Neural crest cell (in vitro differentiated cells): ENCODE measurements at places on chromosomes 11 and 22. TPM values are rescaled to one million over a fixed set of nuclear protein-coding genes. Genes with fewer than 3 reads are reported as not detected.

MYEOV gene
- total RNA-seq: 0.16 and 0.35 TPM in 2 replicates

RAB36 gene
- 13.5 and 14.4 TPM in 2 replicates for total RNA-seq

LGALS12 gene
- not detected in 2 replicates for total RNA-seq

C11orf97 gene
- total RNA-seq: not detected in 2 replicates

CCDC15 gene
- 6.1 and 7.1 TPM in 2 replicates for total RNA-seq

MRGPRE gene
- not detected in 2 replicates for total RNA-seq

OR2AG2 gene
- 0.25 and 0.54 TPM in 2 replicates for total RNA-seq

HIC2 gene
- total RNA-seq: 44.2 and 44.3 TPM in 2 replicates

MN1 gene
- total RNA-seq: 19.0 TPM in 2 replicates

LRRC4C gene
- 5.2 and 5.5 TPM in 2 replicates for total RNA-seq

GRCh38 chr22:31605851-31606585, 56.0 kb downstream of the PISD start:
- no peak overlapping the region for H3K27ac ChIP-seq
- peaks cover 4% of the 10 kb centered on the region for H3K4me1 ChIP-seq
- no peaks in the 10 kb centered on the region for H3K27me3 ChIP-seq
- peaks cover 3% of the 10 kb centered on the region for H3K36me3 ChIP-seq
- no peak for DNase-seq

DNA sequence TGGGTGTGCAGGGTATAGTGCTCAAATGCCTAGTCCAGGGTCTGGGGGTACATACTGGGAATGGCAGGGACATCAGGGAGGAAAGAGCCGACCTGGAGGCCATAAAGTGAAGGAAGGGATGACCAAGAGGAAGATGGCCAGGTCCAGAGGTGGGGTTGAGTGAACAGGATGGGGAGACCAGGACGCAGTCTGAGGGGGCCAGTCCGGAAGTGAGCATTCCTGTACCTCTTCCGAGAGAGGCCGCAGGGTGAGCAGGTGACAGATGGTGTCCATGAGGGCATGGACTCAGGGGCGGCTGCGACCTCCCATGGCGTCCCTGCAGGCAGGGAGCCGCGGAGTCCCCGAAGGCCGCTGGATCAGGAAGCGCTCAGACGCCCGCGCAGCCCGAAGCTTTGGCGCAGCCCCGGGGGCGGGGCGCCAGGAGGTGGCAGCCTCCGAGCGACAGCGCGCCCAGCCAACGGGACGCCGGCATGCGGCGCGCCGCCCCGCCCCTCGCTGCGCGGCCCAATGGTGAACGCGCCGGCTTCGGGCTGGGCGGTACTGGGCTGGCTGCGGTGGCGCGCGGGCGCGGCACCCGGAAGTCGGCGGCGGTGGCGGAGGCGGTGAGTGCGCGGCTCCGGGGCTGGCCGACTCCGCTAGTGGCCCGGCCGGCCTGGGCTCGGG, at the start of gene TANGO2:
Gene TANGO2, plus strand, starts transcription at position 578 of the 663 bp plus-strand sequence. CDS start 15,689 bp downstream, outside the sequence.
- no peak within 1 kb of the TSS for H3K27ac ChIP-seq
- peak within 1 kb of the TSS; percentile 89 for H3K4me3 ChIP-seq
- peaks cover 31% of the 10 kb centered on the region for H3K27me3 ChIP-seq

DNA sequence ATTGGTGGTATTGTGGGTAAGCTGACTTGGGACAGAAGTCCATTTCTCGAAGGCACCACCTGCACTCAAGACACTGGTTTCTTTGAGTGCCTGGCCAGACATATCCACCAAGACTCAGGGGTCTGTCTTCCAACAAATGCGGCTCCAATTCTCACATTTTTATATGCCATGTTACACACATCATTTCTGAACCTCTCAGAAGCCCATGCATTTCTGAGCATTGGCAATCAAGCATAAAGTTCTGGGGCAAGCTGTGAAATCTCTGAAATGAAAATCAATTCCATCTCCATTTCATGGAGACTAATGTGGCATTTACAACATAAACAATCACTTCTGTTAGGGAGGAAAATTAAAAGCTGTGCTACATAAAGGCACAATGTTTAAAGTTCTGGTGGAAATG, 243.7 kb downstream of the KIRREL3 start:
- DNase-seq: no peak
- H3K27ac ChIP-seq: no peak overlapping the region
- no peak overlapping the region for H3K4me3 ChIP-seq
- no peaks in the 10 kb centered on the region for H3K27me3 ChIP-seq
- no peaks in the 10 kb centered on the region for H3K36me3 ChIP-seq

DNA sequence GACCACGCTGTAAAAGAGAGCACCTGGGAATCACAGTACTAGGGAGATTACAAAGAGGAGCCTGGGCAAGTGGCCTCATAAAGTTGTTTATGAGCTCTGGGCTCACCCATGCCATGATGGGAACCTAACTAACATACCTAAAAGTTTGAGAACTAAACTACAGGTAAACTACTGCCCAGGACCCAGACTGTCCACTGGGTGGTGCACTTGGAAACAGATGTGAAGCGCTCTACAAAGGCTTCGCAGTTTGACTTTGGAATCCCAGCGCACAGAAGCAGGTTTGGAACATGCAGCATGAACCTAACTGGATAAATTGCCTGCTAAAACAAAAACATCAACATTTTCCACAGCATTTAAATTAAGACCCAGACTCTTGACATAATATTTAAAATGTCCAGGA, 418.6 kb downstream of the FAM181B start:
- H3K36me3 ChIP-seq: no peaks in the 10 kb centered on the region
- H3K4me3 ChIP-seq: no peak overlapping the region
- peaks cover 58% of the 10 kb centered on the region for H3K27me3 ChIP-seq

DNA sequence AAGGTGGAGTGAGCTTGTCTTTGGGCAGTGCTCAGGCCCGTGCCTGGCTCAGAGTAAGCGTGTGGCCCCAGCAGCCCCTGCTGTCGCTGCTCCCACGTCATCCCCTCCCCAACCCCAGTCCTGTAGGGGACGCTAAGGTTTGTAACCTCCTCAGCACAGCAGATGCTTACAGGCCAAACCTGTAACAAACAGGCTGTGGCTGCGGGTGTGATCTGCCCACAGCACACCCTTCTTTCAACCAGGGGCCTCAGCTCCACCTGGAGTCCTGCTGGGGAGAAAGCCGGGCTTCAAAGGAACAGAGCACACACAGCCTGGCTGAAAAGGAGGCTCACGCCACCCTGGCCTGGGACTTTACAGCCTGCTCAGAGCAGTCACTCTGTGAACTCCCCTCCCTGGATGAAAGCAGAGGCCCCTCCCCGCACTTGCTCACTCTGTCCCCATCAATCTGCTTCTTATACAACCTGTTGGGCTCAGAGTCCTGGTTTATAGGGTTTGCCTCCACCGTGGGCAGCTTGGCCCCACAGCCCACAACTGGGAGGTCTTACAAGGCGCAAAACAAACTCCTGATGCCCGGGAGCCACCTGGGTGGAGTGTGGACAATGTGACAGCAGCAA, 54.3 kb downstream of the SCUBE1 start:
- no peak for DNase-seq
- no peak overlapping the region for H3K4me3 ChIP-seq
- H3K4me1 ChIP-seq: peaks cover 17% of the 10 kb centered on the region
- no peaks in the 10 kb centered on the region for H3K27me3 ChIP-seq

DNA sequence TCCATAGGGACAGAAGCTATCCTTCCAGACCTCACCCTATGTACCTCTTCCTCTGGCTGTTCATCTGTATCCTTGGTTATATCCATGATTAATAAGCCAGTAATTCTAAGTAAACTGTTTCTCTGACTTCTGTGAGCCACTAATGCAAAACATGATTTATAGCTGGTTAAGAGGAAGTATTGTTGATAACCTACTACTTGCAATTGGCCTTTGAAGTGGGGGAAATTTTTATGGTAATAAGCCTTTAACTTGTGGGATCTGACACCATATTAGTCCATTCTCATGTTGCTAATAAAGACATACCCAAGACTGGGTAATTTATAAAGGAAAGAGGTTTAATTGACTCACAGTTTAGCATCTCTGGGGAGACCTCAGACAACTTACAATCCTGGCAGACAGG, 21.9 kb downstream of the CASP12 start:
- DNase-seq: no peak
- no peak overlapping the region for H3K27ac ChIP-seq
- no peaks in the 10 kb centered on the region for H3K27me3 ChIP-seq
- H3K4me1 ChIP-seq: no peaks in the 10 kb centered on the region

DNA sequence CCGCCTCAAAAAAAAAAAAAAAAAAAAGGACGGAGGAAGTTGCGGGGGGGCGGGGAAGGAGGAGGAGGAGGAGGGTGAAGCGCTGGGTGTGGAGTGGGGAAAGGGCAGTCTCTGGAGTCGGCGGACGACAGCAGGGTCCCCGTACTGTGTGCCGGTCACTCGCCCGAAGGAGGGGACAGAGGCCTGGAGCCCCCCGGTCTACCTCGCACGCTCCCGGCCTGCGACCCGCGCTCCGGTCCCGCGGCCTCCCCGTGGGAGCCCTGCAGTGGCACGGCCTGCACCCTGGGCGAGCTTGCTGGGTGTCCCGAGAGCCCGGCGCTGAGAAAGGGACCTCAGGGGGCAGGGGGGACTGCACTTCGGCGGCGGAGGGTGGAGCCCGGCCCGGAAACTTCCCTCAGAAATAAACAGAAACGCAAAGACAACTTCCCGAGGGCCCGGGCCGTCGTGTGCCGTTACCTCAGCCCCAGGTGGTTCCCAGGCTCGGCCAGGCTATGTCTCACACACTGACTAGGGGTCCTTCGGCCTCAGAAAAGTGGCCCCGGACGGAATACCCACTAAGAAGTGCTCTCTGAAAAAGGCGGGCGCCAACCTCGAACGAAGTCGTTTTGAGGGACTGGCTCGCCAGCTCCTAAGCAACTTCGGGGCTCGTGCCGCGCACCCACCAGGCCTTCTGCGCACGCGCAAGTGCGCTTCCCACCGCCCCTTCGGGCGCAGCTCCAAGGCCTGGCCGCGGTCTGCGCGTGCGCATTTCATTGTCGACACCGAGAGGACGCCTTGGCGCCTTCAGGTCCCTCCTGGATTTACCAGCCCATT, at the start of gene MAJIN:
Gene MAJIN, minus strand, starts transcription at position 688 of the 813 bp plus-strand sequence. CDS start 12,703 bp downstream, outside the sequence.
- no peaks in the 10 kb centered on the region for H3K4me1 ChIP-seq
- H3K36me3 ChIP-seq: no peaks in the 10 kb centered on the region
- H3K27ac ChIP-seq: no peak within 1 kb of the TSS
